ENCODE measurements at places on chromosomes 6 and 20.

DNA sequence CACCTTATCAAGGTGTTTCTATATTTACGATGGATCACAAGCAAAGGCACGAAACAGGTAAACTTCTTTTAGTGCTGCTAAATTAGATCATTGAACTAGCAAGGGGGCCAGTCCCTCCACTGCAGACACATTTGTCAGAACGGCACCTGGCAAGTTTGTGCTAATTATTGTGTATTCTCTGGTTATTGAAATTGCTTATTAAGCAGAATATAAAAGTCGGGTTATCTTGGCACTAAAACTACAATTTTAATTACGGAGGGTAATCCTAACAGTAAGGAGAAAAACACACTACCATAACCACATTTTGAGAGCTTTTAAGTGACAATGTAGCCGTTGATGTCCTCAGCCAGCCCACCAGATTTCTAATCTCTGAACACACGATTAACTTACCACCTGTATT lies 118.9 kb upstream of the BTN3A2 start:
- no peak for DNase-seq

- no peak for DNase-seq
These were observed 407.5 kb upstream of the PLCB4 start for GRCh38 chr20:8661229-8661952.

DNA sequence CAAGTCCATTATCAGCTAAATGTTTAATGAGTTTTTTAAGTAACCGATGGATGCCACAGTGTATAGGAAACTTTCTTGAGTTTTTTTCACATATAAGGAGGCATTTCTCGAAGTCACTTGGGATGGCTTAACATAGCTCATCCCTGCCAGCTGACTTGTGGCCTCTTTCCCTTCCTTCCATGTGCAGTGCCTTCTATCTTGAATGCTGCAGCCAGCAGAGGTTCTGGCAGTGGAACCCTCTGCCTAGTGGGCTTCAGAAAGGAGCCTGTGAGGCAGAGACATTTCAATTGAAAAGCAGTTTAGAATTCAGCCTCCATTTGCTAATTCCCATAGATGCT lies 51.9 kb downstream of the AKAP12 start:
- no peak for DNase-seq

DNA sequence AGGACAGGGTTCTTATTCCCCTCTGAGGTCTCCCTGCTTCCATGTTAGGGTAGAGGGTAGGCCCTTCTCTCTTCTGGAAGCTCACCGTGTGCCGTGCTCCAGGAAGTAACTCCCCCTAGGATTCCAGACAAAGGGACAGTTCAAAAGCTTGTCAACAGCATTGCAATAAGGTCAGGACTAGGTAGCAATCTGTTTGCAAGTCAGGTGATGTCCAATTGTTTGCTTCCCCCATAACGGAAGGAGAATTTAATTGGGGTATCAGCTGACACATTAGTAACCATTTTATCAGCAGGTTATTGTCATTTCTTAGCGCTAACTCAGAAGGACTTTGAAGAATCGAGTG lies 41.9 kb downstream of the SYNJ2 start:
- DNase-seq: no peak

- no peak for DNase-seq
These were observed 511 bp downstream of the VARS1 start for GRCh38 chr6:31794866-31795615.

DNA sequence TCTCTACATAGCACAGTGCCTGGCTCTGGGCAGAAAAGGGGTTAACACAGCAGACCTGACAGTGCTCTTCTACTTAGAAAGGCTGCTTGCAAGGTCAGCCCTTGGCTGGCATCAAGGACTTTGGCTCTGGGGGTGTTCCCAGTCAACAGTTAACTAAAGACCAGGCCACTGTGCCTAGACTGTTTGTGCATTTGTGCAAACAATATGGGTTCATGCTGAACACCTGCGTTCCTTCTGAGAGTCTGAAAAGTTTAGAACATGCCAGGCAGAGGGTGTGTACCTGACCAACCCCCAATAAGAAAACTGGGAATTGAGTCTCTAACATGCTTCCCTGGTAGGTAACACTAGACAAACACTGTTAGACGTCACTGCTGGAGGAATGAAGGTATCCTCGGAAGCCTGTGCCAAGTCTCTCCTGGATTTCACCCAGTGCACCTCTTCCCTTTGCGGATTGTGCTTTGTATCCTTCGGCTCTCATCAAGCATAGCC lies 110.7 kb downstream of the PDE10A start:
- DNase-seq: no peak

GRCh38 chr6:102766963-102767362 lies 1373.5 kb downstream of the GRIK2 start:
- DNase-seq: no peak

DNA sequence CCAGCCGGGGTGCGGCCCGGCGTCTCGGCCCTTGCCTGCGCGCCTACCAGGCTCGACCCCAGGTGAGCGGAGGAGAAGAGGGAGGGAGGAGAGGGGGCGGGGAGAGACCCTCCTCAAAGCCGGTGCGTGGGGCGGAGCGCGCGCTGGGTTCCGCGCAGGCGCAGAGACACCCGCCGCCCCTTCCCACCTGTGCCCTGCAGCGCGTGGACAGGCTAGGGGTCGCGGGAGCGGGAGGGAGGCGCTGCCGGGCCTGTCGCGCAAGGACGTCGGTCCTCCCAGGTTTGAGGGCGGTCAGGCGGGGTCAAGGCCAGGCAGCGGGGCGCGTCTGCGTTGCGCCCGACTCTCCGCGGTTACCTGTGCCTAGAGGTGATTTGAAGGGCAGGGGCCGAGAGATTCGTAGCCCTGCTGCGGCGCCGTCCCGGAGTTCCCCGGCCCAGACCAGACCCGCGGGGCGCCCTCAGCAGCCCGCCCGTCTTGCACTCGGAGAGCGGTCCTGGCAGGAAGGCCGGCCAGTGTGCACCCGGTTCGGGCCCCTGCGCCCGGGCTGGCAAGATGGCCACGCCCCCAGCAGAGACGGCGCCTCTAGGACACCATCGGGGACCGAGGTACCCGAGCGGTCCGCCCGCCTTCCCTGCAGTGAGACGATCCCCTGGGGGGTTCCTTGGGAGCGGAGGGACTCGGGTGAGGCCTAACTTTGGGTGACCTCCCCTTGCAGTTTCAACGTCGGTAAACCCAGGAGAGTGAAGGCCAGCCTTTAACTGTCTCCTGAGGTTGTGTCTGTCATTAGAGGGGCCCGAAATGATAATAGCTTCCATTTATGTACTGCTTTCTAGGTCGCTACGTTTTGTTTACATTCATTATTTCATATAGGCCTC lies 546 bp downstream of the C6orf136 start:
- DNase-seq: peak; percentile 49

DNA sequence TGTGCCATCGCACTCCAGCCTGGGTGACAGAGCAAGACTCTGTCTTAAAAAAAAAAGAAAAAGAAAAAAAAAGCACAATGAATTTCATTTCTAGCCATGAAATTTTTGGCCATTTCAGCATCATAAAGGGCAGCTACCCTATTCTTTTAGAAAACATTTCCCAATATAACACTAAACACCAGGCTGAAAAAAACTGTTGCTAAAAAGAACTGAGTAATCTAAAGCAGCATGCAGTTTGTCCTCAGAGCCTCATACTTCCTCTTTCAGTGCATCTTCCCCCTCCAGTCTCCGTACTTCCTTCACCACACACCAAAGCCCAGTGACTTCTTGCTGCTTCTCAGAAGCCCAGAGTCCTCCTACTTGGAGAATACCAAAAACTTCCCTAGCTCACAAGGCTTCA lies 5.6 kb upstream of the IFNGR1 start:
- no peak for DNase-seq

DNA sequence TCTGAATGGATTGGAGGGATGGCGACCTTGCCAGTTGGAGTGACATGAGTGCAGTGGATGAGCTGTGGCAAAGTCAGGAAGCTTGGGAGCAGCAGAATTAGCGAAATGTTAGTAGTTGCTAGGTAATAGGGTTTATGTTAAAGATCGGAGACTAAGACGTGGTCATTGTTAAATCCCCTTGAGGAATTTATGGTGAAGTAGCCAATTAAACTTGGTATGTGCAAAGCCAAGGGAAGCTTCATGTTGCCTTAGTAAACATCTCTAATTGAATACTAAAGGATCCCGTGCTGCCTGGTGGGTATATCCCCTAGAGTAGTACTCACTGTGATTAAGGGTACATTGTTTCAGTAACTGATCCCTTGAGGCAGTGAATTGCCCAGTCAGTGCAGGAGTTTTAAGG lies 106.0 kb downstream of the PRIM2 start:
- no peak for DNase-seq

GRCh38 chr20:46220455-46221207 lies 87.7 kb downstream of the CDH22 start:
- DNase-seq: no peak

- no peak for DNase-seq
These were observed 21.9 kb upstream of the CDH22 start for GRCh38 chr20:46330072-46330763.

GRCh38 chr6:128723667-128724066 lies 159.3 kb upstream of the LAMA2 start:
- DNase-seq: no peak

- DNase-seq: no peak
These were observed 35.0 kb upstream of the NELFCD start for GRCh38 chr20:58945965-58946631.

- no peak for DNase-seq
These were observed 21.7 kb downstream of the ELOVL5 start for GRCh38 chr6:53327017-53327395.

DNA sequence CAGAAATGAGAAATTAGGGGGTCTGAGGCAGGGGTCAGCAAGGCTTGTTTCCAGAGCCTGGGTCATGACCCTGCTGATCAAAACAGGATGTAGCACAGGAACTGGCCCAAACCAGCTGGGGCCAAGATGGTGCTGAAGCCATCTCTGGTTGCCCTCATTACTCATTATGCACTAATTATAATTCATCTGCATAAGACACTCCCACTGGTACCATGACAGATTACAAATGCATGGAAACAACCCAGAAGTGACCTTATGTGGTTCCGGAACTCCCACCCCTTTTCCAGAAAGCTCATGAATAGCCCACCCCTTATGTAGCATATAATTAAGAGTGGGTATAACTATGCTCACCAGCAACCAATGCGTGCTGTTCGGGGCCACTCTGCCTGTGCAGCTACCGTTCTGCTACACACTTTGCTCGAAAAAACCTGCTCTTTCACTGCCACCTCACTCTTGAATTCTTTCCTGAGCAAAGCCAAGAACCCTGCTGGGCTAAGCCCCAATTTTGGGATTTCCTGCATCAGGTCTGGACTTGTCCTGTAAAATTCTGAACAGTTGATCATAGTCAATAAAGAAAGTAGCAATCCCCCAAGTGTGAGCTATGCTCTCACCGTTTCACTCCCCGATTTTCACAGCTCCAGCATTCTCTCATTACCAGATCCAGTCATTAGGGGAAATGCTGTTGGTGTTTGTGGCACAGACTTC lies 122.3 kb downstream of the WDR27 start:
- DNase-seq: no peak

- no peak for DNase-seq
These were observed 436.7 kb downstream of the MEI4 start for GRCh38 chr6:78089531-78089930.

- no peak for DNase-seq
These were observed 125.3 kb downstream of the SASH1 start for GRCh38 chr6:148467926-148468325.

DNA sequence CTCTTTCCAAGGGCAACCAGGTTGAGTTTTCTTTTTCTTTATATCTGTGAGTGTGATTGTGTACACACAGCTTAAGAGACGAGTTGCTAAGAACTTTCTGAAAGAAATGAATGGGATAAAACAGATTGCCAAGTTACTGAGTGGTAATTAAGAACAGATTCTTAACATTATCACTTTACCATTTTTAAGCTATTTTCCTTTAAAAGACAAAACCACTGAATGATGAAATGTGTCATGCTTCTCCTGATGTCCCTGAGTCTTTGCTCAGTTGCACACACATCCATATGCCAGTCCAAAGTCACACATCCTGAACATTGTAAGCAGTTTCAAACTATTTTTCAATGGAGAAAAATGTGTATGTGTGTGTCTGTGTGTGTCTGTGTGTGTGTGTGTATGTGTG lies 5.5 kb upstream of the DAAM2 start:
- no peak for DNase-seq

DNA sequence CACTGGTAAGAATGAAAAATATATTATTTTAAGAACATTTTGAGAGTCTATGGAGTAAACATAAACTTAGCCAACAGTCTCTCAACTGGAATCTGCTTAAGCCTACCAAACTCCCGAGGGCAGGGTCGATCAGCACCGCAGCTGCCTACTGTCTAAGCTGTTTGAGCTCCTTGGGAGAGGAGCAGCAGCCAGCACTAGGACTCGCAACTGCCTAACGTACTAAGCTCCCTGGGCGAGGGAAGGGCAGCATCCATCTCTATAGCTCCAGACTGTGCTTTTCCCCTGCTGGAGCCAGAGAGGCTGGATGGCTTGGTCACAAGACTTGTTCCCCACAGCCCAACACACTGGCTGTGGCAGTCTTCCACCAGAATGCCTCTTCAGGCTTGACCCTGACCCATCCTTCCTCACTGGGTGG lies 96.4 kb downstream of the MOXD1 start:
- DNase-seq: no peak

Data from central memory CD8-positive, alpha-beta T cell (primary cell).